NCI-H524 (cell line): ENCODE measurements at places on chromosomes 4 and X.

GRCh38 chr4:170414961-170415360, 325.2 kb upstream of the AADAT start:
- DNase-seq: no peak

GRCh38 chrX:40809210-40809609, 73.9 kb upstream of the MED14 start:
- DNase-seq: peak; percentile 81

DNA sequence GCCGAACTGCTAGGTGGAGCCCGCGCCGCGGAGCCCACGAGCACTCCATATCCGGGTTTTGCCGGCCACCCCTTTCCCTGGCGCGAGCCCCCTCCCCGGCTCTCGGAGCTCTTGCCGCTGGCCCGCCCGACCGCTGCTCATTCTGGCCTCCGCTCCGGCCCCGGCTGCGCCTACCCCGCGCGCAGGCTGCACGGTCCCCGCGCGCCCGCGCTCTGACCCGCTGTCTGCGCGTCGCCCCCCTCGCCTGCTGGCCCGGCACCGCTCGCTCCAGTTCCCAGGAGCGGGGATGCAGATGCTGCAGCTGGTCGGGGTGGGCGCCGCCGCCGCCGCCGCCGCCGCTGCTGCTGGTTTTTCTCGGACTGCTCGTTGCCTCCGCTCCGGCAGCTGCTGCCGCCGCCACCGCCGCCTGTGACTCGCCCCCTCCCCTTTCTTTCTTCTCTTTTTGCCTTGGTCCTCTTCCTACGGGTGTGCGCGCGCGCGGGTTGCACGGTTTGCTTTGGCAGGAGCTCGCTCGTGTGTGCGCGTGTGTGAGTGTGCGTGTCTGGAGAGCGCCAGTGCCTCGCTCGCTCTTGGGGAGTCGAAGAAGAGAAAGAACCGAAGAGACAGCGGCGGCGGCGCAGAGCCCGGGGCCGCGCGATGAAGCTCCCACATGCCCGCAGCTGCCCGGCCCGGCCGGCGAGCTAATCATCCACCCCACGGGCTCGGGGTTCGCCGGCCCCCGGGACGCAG, at the start of gene ADGRL3:
TSS of gene ADGRL3 (plus strand) at position 140 of the 729 bp plus-strand sequence.
- DNase-seq: peak; percentile 49

- no peak for DNase-seq
Observed at GRCh38 chrX:11913001-11913400, 155.0 kb downstream of the MSL3 start.

GRCh38 chr4:24795666-24796381, 451 bp downstream of the SOD3 start:
- DNase-seq: no peak

DNA sequence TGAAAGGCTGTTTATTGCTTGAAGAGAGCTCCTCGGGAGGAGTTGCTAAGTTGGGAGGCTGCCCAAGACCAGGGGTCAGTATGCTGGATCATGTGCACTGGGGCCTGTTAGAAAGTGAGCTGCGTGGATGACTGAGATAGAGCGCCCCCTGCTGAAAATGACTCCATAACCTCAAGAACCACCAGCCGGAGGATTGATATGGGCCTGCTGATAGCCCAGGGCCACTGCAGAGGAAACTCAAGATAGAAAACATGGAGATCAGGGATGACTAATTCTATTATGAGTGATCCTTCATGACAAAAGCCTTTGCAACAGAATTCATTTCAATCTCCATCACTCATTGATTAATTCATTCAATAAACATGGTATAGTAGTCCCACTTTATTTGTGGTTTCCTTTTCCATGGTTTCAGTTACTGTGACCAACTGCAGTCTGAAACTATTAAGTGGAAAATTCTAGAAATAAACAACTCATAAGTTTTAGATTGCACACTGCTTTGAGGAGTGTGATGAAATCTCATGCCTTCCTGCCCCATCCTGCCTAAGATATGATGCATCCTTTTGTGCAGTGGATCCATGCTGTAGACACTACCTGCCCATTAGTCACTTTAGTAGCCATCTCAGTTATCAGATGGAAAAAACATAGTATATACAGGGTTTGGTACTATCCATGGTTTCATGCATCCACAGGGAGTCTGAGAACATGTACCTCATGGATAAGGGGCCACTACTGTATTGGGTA, 126.7 kb upstream of the MBNL3 start:
- peak; percentile 20 for DNase-seq

- no peak for DNase-seq
Observed at GRCh38 chr4:124152132-124152531, 560.4 kb downstream of the ANKRD50 start.

DNA sequence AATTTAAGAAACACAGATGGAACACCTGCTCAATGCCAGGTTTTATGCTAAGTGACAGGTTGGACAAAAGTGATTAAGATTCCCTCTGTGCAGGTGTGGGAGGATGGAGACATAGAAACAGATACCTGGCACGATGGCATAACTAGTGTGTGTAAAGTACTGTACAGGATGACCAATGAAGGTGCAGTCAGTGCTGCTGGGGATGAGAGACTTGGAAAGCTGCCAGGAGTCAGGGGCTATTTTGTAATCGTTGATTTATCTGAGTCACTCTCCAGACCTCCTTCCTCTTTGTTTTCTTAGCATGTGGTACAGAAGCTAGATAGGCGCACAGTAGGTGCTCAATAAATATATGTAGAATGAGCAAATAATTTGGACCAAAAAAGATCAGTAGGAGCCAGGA, 58.2 kb downstream of the CWH43 start:
- DNase-seq: no peak

DNA sequence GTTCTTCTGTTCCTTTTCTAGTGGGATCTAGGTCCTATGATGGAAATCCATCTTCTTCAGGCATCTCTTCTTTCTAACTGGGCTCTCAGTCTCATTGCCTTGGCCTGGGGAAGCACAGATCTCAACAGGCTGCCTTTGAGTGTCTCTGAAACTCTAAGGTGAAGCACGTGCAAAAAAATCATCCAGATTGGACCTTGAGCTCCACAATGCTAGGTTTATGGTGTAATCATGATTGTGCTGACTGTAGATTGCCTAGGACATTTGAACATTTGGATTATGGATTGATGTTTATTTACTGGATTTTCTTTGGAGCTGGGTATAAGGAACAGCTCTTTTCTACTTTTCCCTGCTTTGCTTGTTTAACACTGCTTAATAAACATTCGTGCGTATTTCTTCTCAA, 191.5 kb upstream of the NR3C2 start:
- no peak for DNase-seq

GRCh38 chrX:55867181-55867651, 149.7 kb downstream of the RRAGB start:
- no peak for DNase-seq

DNA sequence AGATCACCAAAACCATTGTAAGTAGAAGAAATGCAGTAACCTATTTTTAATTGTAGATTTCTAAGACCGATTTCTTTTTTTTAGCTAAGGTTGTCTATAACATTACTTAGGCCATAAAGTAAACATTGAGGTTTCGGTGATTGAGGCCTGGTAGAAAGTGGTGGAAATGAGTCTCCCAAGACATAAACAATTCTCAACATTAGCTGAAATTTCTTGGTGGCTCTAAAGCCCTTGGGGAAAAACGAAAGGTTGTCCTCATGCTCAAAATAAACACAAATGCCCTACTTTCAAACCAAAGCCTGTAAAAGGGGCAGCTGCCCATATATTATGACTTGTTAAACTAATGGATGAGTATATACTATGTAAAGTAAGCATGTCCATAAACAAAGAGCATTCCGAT, 98.8 kb downstream of the SCFD2 start:
- no peak for DNase-seq

DNA sequence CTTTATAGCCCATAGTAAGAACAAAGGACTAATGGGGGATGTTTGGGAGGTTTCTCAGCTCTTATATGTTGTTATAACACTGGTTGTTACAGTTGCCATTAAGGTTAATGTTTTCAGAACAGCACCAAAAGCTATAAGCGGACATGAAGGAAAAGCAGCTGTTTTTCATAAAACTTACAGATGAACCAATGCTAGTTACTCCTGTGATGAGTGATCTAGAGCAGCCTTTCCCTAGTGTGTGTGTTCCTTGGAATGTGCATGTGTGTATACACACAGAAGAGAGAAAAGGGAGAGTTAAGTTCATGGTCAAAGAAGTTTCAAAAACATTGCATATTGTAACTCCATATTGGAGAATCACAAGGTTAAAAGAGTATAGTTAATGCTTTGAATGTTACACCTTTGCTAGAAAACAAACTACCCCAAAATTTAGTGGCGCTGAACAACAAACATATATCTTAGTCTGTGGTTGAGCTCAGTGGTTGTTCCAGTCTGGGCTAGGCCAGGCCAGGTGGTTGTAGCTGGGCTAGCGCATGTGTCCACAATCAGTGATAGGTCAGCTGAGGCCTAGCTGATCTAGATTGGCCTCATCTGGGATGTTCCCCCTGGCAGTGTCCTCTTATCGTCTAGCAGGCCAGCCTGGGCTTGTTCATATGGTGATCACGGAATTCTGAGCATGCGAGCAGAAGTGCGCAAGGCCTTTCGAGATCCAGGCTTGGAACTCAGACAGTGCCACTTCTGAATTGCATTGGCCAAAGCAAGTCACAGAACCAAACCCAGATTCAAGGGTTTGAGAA, 151.0 kb downstream of the NHS start:
- no peak for DNase-seq

- no peak for DNase-seq
Observed at GRCh38 chr4:36152735-36153134, 91.6 kb downstream of the ARAP2 start.

GRCh38 chrX:109776432-109776831, 43.4 kb upstream of the ACSL4 start:
- DNase-seq: no peak

GRCh38 chr4:8155048-8155447, 3.6 kb downstream of the ABLIM2 start:
- DNase-seq: no peak

DNA sequence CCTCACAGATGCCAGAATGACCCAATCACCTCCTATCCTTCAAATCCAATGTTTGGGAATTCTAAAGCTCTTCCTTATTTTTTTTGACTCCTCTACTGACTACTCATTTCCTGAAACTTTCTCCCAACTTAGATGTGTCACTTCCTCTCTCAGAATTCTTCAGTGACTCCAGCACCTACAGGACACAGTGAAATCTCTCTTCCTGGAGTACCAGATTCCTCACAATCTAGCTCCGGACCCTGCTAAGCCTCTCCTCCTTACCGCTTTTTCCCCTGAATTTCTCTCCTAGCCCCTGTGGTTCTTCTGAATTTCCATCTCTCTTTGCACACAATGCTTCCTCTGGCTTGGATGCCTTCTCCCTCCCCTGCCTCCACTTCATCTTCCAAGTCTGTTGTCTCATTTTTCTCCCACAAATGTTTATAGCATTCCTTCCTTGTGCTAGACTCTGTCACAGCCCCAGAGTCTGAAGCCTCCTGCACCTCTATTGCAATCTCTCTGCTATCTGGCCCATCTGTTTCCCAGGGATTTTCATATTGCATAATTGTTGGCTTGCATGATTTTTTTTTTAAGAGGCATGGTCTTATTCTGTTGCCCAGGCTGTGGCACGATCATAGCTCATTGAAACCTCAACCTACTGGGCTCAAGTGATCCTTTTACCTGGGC, 80.1 kb downstream of the ANAPC4 start:
- DNase-seq: peak; percentile 45

DNA sequence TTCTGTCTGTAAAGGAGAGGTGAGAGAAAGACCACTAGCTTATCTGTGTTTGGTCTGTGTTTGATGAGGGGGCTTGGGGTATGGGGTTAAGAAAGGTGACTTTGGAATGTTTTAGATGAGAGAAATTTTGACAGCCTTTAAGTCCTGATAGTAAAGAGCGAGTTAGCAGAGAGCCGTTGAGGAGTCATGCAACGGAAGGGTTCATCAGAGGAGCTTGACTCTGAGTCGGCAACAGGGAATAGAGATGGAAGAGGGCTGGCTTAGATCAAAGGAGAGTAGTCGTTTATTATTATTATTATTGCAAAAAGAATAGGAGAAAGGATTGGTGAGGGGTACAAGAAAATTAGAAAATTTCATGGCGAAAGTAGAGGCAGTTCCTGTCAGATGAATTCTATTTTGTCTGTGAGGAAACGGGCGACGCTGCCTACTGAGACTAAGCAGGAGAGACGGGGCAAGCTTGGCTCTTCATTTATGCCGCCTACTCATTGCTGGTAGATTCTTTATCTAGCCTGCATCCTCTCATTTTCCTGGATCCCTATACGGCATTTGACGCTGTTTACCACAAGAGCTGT, 473 bp upstream of the VAMP7 start:
- peak; percentile 25 for DNase-seq

DNA sequence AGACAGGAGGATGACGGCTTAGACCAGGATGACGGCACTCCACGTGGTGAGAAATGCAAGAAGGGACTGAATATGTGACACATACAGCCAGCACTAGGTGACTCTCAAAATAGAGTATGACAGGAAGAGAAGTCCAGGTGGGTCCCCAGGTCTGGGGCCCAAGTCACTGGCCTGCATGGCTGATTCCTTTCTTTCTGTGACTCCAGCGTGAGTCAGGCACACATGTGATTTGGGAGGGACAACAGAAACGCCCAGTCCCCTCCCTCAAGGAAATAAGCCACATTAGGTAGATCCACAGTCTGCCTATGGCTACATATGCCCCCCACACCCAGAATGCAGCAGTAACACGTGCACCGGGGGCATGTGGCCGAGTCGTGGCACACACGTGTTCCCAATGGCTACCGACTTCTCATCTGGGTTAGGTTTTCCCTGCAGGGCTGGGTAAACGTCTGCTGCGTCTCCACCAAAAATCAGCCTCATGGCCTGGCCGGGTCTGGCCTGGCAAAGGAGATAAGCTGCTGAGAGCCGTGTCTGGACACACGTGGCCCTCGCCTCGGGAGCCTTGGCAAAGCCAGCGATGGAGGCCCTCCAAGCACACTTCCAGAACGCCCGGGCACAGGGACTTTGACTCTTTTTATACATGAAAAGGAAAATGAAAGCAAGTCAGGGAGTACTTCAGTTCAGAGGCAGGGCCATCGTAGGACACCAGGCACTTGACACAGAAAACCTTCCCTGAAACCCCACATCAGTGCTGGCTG, 19.3 kb downstream of the SEL1L3 start:
- no peak for DNase-seq
